ENCODE measurements at places on chromosomes 16 and 17.

- no peak for DNase-seq
Observed at GRCh38 chr17:39813631-39814030, 50.5 kb downstream of the IKZF3 start.

DNA sequence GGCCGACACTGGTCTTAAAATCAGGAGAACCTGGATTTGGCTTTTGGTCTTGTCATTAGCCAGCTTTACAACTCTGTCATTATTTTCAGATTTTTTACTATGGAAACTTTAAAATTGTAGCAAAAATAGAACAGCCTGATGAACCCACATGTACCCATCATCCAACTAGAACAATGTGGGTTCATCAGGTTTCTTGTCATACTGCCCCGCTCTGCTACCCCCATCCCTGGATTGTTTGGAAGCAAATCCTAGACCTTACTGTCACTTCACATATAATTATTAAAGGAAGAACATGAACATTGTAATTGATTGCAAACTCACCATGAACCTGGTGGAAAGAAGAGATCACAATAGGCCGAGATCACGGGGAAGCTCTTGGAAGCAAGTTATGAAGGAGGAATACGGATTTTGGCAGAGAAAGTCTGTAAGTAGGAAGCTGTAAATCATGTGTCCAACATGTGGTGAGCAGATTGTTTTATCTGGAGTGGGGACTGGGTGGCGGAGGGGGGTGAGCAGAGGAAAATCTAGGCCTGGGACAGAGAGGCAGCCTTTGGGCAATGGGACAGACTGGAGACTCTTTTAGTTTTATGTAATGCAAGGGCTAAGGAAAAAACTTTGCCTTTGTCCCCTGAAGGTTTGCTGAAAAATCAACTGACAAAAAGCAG, 67.0 kb downstream of the PITPNC1 start:
- no peak for DNase-seq

DNA sequence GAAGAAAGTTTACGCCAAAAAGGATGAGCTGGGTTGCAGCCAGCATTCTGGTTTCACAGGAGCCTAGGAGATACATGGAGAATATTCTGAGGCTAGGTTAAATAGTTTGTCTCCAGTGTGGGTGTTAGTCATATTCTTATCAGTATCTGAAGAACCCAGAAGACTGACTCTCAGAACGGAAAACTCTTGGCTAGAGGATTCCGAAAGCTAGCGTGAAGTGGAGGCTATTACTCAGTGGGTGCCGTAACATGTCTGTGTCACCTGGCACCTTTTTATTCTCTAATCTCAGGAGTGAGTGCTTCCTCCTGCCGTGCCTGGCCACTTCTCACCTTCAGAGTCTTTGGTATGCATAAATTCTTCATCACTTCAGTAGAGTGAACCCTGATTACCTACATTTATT, 199.5 kb downstream of the WWOX start:
- no peak for DNase-seq

GRCh38 chr17:534071-534691, 180.5 kb downstream of the VPS53 start:
- peak; percentile 95 for DNase-seq

- peak; percentile 23 for DNase-seq
Observed at GRCh38 chr17:80871341-80871740, 120.3 kb upstream of the CHMP6 start.

GRCh38 chr17:79993390-79994227, 42.1 kb downstream of the TBC1D16 start:
- peak; percentile 89 for DNase-seq

DNA sequence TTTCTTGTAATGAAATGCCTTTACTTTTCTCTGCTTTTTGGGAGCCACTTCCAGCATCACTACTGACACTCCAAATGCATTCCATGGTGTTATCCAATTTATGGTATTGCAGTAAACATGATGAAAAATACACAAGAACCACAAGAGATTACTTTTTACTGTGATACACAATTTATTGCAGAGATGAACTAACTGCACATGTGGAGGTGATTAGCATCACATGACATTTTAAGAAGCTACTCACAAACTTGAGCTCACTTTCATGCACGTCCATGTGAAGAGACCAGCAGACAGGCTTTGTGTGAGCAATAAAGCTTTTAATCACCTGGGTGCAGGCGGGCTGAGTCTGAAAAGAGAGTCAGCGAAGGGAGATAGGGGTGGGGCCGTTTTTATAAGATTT, 780.5 kb upstream of the GOT2 start:
- DNase-seq, result no peak

DNA sequence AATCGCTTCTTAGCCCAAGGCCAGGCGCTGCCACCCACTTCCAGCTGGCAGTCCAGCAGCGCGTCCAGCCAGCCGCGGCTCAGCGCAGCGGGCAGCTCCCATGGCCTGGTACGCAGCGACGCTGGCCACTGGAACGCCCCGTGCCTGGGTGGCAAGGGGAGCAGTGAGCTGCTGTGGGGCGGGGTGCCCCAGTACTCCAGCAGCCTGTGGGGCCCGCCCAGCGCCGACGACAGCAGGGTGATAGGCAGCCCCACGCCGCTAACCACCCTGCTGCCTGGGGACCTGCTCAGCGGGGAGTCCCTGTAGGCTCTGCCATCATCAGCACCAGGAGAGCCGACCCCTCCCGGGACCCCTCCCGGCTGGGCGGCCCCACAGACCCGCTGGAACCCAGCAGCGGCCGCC, 24.0 kb downstream of the TMC6 start:
- DNase-seq, result no peak

DNA sequence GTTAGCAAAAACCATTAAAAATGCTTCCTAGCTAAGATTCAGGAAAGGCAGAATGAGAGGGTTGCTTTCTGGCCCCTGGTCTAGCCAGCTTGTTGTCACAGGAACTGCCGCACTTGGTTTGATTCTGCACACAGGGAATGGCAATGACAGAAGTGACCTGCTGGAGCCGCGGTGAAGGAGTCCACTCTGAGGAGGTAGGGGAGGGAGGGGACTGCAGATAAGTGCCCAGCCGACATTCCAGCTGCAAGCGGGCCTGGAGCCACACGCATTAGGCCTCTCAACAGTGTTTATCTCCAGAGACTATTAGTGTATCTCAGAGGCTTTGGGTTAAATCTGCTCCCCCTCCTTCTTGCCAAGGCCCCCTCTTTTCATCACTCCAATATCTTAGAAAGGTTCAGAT, 38.6 kb downstream of the CDRT15 start:
- no peak for DNase-seq

- no peak for DNase-seq
Observed at GRCh38 chr17:66542967-66543520, 240.6 kb downstream of the PRKCA start.

GRCh38 chr16:80968386-80969113, 38.1 kb downstream of the CMC2 start:
- DNase-seq, result no peak

DNA sequence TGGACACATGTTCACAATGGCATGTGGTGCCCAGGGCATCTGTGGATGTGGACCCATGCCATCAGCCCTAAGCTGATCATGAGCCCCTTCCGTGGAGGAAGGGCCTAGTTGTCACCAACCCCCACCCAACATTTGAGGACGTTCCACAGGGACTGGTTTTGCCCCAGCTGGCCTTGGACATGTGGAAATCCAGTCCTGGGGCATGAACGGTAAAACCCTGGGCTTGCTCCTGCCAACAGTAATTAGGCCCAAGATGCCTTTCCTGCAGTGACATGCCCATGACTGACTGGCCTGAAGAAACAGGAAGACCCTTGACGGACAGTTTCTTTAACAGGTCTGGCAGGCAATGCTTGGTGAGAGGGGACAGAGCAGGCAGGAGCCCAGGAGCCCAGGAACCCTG, 7.7 kb downstream of the TNS4 start:
- no peak for DNase-seq

DNA sequence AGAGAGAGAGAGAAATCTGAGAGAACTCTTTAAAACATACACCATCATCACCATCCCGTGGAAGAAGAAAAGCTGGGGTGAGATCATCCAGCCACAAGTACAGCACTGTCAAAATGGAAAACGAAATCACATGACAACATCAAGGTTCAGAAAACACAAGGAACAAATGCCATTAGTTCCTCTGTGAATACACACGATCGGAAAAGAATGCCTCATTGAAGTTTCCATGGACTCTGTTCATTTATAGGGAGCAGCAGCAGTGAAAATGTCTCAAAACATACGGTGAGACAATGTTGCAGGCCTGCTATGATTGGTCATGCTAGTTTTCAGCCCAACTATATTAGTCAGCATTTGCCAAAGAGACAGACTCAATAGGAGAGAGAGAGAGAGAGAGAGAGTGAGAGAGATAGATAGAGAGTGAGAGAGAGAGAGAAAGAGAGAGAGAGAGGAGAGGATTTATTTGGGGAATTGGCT, 4.4 kb downstream of the CFAP97D1 start:
- no peak for DNase-seq

DNA sequence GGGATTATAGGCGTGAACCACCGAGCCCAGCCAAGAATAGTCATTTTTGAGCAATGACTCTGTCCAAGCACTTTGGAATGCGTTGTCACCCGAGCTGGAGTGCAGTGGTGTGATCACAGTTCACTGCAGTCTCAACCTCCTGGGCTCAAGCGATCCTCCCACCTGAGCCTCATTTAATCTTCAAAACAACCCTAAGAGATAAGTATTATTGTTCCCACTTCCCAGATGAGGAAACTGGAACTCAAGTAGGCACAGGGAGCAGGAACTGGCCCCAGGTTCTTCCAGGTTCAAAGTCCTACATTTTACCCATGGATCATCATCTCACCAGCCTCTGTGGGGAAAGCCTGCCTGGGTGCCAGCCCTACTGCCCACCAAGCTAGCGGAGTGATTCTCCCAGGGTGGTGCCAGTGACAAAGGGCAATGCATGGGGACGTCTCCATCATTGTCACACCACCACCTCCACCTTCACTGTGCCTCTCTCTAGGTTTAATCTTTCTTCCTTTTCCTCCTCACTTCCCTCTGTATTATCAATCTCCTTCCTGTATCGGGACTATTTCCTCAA, 11.3 kb upstream of the RNF157 start:
- DNase-seq, result no peak

GRCh38 chr16:314351-314750, 31.4 kb downstream of the PDIA2 start:
- DNase-seq, result no peak

DNA sequence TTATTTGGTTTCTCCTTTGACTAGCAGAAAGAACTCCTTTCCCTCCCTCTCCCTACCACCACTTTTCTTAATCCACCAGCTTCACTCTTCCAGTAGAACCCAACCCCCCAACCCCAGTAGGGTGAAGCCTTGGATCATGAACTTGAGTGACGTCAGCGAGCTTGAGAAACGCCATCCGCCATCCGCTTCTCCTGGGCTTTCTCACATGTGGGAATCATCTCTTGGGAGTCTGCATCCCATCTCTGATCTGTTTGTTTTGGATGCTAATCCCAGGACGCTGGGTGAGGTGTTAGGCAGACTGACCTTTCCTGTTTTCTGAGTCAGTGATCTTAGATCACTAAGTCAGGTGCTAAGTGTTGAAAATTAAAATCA, 16.0 kb upstream of the SOX9 start:
- DNase-seq, result no peak

DNA sequence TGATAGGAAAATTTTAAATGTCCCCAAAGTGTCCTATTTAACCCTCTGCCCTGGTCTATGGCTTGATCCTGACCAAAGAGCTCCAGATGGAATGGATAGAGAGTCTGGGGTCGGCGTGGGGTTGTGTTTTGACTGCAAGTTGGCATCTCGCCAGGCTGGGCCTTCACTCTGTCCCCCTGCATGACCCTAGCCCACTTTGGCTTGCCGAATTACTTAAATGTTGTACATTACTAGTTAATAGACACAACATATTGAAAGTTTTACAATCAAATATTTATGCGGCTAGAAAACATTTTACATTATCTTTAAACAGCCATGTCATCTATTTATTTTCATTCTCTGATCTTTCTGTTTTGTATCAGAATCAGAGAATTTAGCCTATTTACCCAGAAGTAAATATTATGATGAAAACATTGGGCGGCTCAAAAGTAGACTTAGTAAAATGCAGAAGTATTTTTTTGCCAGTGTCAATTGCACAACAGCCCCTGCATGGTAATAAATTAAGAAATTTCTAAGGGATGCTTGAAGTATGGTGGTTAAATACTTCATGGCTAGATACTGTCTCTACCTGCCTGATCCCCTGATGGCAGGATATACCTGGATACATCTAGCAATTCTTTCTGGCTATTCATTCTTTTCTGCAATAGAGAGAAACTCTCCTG, 18.8 kb upstream of the MYOCD start:
- DNase-seq, result no peak

DNA sequence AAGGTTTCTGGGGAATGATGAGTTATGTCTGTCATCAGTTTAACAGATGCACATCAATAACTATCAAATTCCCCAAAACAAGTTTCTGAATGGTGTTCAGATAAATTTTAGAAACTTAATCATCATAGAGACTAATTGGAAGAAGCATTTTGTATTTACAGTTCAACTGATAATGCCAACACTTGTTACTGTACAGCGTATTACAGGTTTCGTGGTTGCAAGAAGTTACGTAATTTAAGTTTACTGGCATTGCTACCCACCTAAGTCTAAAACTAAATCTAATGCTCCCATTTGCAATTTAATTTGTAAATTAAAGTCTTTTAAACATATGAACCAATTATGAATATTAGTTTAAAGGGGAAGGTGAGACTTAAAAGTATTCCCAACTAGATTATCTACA, 3.0 kb downstream of the SRSF1 start:
- DNase-seq, result no peak

DNA sequence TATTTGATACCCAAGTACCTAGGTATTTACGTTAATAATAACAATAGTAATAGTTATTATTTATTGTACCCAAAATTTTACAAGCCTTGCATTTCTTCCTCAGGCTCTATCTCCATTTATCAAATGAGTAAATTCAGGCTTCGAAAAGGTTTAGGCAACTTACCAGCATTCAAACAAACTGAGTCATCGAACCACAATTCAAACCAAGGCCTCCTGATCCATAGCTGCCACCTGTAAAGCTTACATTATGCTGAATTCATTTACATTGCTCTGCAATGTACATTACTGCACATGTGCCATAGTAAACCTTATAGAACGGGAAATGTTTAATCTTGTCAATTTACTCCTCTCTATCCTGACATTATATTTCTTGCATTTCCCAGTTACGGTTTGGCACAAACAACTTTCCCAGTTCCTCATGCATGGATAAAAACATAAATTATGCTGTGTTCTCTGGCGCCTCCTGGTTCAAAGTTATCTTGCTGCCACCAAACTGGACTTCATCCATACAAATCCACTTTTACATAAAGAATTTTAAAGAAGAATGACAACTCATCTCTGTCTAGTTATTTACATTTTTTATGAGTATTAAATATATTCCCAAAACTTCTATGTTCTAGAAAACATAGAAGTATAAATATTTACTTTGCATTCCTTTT, 360.6 kb upstream of the SOX9 start:
- DNase-seq, result no peak

GRCh38 chr16:78284957-78285434, 185.5 kb downstream of the WWOX start:
- DNase-seq, result no peak

DNA sequence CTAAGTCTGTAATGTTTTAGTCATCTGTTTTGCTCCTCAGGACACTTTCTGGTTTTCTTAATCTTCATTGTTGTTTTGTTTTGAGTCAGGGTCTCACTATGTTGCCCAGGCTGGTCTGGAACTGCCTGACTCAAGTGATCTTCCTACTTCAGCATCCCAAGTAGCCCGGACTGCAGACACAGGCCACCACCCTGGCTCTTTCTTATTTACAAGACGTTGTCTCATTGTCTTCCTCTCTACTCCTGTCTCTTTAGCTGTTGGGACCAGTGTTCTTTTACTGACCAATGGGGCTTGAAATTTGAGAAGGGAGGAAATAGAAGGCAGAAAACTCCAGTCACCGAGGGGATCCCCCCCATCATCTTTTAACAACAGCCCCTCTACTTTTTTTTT, 1.2 kb downstream of the SCPEP1 start:
- no peak for DNase-seq

- no peak for DNase-seq
Observed at GRCh38 chr16:61564716-61565115, 471.5 kb downstream of the CDH8 start.
